Fibroblast of villous mesenchyme (primary cell): ENCODE measurements at places on chromosomes 3 and 15. TPM values are rescaled to one million over a fixed set of nuclear protein-coding genes. Genes with fewer than 3 reads are reported as not detected.

DNA sequence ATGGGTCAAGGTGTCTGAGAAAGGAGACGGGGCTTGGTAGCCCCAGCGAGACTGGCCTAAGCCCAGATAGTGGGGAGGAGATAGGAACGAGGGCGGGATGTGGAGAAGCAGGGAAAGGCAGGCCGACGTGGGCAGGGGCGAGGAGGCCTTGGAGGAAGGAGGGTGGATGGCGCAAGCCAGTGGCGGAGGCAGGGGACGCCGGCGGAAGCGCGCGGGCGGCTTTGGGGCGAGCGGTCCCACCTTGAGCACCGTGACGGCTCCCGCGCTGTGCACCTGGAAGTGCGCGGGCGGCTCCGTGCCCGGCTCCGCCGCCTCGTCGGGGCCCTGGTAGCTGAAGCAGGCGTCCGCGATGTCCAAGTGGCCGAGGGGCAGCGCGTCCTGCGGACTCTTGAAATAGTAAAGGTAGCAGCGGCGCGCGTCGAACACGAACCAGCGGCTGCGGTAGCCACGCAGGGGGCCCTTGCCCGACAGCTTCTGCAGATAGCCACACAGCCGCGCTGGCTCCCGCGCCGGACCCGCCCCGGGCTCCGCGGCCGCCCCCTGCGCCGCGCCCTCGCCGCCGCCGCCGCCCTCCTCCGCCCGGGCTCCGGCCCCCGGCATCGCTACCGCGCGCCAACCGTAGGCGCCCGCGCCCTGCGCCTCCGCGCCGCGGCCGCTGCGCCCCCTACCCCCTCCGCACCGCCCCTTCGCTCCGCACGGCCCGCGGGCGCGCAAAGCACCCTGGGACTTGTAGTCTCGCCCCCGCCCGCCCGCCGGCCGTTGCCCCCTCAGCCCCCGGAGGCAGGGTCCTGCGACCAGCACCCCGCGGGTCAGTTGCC lies at the start of gene TBC1D2B:
Gene TBC1D2B (minus strand): TSS at position 659 of the 818 bp plus-strand sequence. CDS start 59 bp downstream, at position 600.
- peak; percentile 63 for DNase-seq

- peak; percentile 32 for DNase-seq
Measured at GRCh38 chr3:171459137-171459941, 866 bp downstream of the TNIK start.

SLC28A1 gene
- total RNA-seq = not detected in 2 replicates

DNA sequence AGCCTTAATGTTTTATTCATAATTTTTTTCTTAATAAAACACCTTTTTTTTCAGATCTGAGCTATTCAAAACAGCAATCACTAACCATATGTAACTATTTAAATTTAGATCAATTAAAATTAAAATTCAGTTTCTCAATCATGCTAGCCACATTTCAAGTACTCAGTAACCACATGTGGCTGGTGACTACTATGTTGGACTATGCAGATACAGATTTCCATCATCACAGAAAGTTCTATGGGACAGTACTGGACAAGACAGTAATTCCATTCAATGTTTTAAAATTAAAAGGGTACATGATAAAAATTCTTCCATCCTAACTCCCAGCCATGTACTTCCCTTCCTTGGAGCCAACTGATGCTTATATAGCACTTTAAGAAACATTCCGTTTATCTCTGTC lies 119.3 kb downstream of the GLDN start:
- DNase-seq = no peak

MASP1 gene
- 198 and 209 TPM in 2 replicates for total RNA-seq

GRCh38 chr15:58779554-58779953 lies 8.5 kb downstream of the MINDY2 start:
- peak; percentile 61 for DNase-seq
